ENCODE measurements at places on chromosomes 2 and 18.

GRCh38 chr2:239646184-239646583, 245.4 kb upstream of the HDAC4 start:
- DNase-seq = no peak

DNA sequence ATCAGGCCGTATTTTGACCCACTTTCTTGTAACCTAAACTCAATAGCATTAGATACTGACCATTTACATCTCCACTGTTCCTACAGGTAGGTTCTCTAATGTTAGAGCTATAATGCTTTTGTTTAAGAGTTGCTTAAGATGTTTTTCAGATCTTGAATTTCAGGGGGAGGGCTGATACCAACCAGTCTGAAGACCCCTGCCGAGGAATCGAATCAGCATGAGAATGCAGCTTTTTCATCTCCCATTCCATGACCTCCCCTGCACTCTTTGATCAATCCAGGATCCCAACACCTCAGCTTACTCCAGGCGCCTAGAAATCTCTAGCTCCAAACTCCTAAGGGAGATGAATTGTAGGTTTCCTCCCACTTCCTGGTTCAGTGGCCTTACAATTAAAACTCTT, 120.5 kb upstream of the MC4R start:
- no peak for DNase-seq

DNA sequence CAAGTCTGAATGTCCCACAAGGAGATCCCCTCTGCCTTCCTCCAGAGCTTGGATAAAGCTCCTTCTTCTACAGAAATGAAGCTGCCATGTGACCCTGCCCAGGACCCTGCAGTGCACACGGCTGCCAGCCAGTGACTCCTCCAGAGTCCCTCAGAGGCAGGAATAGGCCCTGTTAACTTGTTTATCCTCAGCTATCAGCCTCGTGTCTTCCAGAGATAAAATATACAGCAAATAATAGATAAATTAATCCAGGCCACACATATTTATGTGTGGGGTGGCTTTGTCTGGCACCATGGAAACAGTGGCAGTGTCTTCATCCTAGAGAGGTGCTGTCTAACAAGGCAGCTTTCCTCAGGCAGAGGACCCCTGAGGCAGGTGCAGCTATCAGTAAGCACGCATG, 66.7 kb downstream of the TMEM18 start:
- no peak for DNase-seq

DNA sequence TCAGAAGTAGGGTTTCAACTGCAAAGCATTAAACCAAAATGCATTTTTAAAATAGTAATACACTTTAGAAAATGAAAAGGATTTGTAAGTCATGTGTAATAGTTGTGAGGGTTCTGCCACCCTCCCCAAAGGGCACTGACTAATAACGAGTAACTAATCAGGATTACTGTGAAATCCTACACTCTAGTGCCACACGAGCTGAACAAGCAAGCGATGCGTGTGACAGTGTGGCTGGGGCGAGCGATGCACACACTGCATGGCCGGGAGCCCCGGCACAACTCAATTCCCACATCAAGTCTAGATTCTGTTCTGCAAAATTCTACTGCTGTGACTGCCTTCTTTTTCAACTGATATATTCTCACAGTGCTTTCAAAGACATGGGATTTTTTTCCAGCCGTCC, 156.4 kb downstream of the SEPTIN10 start:
- DNase-seq = no peak

- no peak for DNase-seq
Measured at GRCh38 chr18:35573531-35573930, 8.0 kb upstream of the GALNT1 start.

DNA sequence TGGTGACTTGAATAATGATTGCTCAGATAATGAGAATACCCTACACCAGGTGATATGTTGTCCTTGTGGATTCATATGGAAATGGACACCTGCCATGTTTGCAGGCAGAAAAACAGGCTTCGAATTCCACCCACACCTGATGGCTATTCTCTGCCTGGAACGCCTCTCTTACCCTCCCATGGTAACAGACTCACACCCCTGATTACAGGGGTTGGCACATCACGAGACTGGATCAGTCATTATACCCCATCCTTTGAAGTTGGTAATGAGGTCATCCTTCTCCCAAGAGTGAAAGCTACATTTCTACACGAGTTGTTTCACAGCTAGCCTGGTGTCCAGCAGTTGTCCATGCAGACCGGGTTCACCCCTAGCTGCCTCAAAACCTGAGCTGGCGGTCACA, 71.4 kb upstream of the MBOAT2 start:
- no peak for DNase-seq

DNA sequence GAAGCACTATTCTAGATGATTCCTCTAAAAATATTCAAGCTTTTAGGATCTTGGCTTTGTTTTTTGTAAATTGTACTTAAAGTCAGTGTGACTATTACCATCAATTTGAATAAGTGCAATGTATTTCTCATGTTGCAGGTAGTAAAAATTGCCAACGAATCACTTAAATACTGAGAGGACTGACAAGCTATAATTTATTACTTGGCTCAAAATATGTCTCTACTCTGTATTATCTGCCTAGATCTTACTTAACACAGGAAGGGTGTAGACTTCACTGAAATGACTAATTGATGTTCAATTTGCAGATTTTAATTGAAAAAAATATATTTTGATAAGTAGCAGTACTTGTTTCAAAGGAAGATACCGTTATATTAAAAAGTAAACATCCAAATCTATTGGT, 202.3 kb downstream of the SLC8A1 start:
- no peak for DNase-seq

GRCh38 chr18:55841314-55841713, 253.3 kb upstream of the TCF4 start:
- no peak for DNase-seq

DNA sequence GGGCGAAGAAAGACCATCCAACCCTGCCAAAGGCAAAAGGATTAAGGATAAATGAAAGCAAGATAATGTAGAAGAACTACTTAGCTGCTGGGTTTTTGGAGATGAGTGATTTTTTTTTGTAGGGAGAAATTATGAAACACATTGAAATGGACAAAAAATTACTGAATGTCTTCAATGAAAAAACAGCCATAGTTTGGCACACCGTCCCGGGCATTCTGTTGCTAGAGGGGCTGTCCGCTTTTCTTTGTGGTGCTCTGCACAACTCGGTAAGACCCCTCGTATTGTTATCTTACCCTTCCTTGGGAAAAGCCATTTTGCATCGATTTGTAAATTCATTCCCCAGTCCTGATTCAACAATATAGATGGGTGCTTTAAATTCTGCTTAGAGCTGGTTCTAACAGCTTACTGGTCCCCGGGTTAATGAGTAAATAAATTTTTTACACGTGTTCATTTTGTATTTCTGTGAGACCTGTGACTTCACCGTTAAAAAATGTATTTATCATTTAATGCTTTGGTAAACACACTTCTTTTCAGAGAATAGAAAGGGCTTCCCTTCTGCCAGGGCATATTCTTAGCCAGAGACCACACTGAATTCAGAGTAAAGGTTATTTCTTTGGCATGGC, 912 bp upstream of the LAPTM4A start:
- no peak for DNase-seq

GRCh38 chr2:72454189-72454588, 306.5 kb upstream of the CYP26B1 start:
- no peak for DNase-seq

GRCh38 chr2:153059338-153060052, 341.1 kb downstream of the ARL6IP6 start:
- no peak for DNase-seq
